ENCODE measurements at places on chromosomes 2 and 18.
A peak's percentile ranks its signal among the peaks of the same experiment; 100 is the strongest.

- DNase-seq: no peak
Measured at GRCh38 chr2:8002765-8003393, 679.0 kb upstream of the ID2 start.

GRCh38 chr18:59446012-59446411 lies 86.9 kb upstream of the LMAN1 start:
- DNase-seq: no peak

DNA sequence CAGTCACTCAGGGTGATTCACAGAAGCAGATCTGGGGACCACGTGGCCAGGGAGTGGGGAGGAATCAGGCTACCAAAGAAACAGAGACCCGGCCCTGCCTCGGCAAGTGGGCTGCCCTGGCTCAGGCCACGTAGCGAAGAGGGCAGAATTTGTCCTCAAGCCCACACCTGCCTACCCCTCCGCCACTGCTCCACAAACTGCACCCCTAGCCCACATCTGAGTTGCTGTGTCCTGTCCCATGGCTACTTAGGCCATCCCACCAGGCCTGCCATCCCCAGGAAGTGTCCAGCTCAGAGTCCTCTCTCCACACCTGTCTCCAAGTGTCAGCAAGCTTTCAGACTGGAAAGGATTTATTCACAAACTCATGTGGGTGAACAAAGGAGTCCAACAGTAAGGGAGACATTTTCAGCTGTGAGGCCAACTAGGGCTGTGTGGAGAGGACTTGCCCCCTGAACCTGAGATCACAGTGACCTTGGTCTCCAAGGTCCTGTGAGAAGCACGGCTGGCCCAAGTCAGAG lies 31.7 kb upstream of the ASPRV1 start:
- DNase-seq: no peak

DNA sequence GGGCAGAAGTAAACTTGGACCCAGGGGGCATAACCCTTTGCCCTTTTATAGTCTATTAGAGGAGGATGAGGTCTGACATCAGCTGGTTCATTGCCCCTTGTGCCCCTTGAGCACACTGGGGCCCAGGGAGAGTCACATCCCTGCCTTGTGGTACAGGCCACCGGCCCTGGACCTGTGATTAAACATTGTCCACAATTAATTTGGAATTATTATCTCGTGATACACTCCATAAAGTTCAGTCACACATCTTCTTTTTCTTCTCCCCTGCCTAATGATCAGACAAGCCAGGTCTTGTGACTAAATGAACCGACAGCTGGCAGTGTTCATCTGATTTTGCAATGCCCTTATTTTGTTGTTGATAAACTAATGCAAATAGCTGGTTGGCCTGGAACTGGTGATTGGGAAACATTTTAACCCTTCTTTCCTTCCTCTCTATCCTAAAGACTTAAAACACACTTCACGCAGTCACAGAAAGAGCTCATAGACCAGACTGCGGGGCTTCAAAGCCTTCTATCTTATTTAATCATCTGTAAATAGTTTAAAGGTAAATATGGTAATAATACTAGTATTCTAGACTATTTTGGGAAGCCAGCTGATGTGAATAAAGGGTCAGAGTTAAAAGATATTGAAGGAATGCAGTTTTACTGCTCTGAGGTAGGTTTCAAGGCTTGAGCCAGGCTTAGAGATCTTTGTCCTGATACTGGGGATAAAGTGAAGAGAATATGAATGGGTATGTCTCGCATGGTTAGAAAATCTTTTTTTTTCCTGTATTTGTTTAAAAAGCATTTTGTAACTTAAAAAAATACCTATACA lies 13.4 kb downstream of the IL1R1 start:
- peak; percentile 26 for DNase-seq

DNA sequence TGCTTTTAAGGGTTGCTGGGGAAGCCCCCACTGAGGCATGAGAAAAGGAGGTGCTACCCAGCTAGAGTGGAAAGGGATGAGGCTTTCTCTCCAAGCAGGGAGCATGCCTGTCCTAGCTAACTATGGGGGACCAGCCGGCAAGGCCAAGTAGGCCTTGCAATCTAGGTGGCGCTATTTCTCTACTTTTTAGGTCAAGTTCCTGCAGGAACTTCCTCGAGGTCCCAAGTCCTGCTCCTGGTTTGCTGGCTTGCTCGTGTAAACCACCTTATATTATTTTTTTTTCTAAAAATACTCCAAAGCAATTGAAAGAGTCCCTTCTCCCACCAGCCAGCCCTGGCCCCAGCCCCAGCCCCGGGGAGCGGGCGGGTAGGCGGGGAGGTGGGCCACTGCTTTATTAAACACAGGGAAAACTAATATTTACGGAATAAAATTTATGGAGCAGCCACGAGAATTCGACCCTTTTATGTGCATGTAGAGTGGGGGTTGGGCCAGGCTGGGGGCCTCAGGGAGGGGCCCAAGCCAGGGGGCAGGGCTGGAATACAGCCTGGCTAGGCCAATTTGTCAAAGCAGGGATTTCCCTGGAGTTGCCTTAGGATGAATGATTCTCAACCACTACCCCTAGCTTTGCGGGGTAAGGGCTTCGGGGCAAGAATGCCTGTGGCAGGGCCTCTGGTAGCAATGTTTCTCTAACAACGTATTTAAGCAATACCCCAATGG lies 12.8 kb upstream of the IHH start:
- DNase-seq: peak; percentile 68

- DNase-seq: peak; percentile 68
Measured at GRCh38 chr2:134139611-134140010, 114.3 kb upstream of the MGAT5 start.

- peak; percentile 10 for DNase-seq
Measured at GRCh38 chr2:68318914-68319397, 793 bp downstream of the CNRIP1 start.

- no peak for DNase-seq
Measured at GRCh38 chr18:10141559-10141958, 227.7 kb downstream of the VAPA start.

- DNase-seq: no peak
Measured at GRCh38 chr2:150350500-150350899, 137.0 kb downstream of the RND3 start.

DNA sequence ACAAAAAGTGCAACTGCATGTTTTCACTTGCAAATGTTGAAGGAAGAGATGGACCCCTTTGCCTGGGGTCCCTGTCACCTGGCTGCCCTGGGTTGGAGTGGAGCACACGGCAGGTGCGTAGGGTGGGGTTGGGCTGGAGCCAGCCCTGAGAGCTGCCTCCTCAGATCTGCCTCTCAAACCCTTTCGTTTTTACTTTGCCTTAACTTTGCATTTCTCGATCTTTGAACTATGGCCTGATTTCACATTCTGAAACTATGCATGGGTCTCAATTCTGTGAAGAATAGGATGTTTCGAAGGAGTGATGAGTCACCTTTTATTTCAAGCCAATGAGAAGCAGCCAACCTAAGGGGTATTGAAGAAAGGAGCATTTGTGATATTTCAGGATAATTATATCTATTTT lies 132.8 kb downstream of the ACOXL start:
- peak; percentile 37 for DNase-seq

DNA sequence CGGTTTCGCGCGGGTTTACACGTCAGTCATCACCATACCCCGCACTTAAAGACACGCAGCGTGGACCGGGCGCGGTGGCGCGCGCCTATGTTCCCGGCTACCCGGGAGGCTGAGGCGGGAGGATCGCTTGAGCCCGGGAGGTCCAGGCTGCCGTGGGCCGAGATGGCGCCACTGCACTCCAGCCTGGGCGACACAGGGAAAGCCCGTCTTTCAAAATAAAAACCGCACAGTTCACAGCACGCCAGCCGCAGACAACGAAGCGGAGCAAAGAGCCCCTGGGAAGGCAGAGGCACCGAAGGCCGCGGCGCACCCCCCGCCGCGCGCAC lies 328 bp downstream of the DTYMK start:
- DNase-seq: no peak

GRCh38 chr2:152583512-152584229 lies 133.6 kb downstream of the PRPF40A start:
- DNase-seq: no peak

- DNase-seq: no peak
Measured at GRCh38 chr2:11998626-11999378, 252.4 kb downstream of the LPIN1 start.

DNA sequence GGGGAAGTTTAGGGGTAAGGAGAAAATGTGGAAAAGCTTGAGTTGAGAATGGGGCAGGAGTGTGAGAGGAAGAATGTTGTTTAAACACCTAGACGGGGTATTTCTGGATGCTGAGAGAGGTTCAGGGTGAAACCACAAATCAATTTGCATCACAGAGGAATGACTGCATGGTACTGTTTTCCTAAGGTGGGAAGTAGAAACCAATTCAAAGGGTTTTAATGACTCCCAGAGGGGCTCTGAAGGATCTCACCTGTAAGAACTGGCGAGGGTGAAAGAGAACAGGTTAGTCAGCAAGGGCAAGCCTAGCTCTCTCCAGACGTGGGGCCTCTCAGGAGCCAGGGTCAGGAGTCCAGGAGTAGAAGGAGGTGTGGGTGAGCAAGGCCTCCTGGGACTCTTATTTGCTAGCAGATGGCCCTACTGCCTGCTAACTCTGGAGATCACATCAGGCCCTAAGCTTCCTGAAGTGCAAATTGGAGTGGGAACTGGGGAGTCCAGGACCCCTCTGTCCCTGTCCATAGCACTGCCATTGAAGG lies 133.0 kb upstream of the CELF4 start:
- DNase-seq: no peak

DNA sequence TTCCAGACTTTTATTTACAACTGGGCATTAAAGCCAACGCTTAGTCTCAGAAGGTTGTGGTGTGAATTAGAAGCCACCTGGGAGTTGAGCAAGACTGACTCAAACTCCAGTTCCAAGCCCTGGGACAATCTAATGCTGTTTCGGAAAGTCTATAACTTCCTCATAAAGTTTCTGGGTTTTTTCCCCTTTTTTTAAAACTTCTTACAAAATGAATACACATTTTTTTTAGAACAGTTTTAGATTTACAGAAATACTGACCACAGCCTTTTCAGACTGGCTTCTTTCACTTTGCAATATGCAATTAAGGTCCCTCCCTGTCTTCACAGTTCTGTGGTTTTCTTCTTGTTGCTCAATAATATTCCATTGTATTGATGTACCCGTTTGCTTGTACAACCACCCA lies 115.9 kb upstream of the TWIST2 start:
- DNase-seq: no peak

DNA sequence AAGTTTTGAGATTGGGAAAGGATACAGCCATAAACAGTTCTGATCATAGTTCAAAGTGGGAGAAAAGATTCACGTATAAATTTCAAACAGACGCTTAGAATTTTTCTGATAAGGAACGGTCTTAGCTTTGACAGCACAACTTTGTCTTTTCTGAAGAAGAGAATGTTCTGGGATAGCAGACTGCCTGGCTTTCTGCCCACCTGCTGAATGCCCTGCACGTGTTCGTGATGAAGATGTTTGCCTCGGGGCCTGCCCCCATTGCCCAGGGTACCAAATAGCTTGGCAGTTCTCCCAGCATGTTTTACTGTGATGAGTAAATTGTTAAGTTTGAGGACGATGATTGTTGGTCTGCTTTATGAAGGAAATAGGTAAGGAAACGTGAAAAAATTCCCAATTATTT lies 4.6 kb downstream of the MRPL33 start:
- DNase-seq: peak; percentile 33

GRCh38 chr2:54728669-54729120 lies 5.2 kb downstream of the EML6 start:
- no peak for DNase-seq

DNA sequence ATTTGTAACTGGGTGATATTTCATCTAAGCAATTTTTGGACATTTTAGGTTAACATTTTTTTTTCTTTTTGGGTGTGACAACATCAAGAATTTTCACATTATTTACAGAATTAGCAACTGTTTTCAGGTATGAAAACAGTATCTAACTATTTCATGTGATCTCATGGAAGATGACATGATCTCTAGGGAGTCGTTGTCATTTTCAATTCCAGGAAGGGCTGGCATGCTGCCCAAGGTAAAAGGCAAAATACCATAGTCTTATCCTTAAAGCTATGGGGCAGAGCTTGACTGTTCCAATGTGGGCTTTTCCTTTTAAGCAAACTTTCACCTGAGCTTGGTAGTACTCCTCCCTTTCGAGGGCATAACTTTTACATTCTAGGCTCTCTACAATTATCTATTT lies 443.7 kb downstream of the DSEL start:
- no peak for DNase-seq

DNA sequence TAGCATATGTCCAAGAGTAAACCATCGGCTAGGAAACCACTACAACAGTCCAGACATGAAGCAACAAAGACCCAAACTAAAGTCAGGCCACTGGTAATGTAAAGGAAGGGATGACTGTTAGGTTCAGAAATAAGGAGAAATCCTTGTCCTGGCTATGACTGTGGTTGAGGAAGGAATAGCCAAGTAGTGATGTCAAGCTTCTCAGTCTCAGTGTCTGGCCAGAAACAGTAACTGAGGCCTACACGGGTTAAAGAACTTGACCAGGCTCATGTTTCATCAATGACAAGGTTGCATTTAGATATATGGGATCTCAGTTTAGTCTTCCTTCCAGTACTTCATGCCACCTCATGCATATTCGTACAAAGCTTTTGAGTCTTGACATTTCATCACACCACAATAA lies 162.0 kb downstream of the ETAA1 start:
- DNase-seq: no peak

DNA sequence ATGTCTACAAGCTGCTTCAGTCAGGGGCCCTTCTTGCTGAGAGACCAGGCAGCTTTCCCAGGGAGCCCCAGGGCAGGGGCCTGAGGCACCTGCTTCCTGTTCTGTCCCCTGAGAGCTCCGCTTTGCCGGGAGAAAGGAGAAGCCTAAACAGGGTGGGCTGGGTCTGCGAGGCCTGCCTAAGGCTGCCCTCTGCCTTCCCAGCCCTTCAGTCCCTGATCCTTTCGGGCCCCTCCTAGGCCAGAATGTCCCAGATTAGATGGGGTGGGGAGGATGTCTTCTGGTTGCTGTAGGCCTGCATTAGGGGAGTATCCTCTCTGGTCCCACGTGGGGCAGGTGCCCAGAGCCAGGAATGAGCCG lies 72.4 kb downstream of the TGOLN2 start:
- no peak for DNase-seq

- DNase-seq: no peak
Measured at GRCh38 chr2:43278564-43279220, 52.3 kb upstream of the ZFP36L2 start.

DNA sequence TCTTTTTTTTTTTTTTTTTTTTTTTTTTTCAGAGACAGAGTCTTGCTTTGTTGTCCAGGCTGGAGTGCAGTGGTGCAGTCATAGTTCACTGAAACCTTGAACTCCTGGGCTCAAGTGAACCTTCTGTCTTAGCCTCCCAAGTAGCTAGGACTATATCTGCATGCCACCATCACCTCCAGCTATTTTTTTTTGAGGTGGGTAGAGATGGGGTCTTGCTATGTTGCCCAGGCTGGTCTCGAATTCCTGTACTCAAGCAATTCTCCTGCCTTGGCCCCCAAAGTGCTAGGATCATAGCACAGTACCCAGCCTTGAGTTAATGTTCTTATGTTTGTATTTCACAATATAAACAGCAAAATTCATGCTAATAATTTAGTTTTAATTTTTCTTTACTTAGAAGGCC lies 62.9 kb upstream of the IGFBP2 start:
- DNase-seq: no peak

- DNase-seq: no peak
Measured at GRCh38 chr18:23210526-23210925, 75.2 kb downstream of the CABLES1 start.

Data from transverse colon (tissue), 4 donors.